Left lung (tissue), 14 donors: ENCODE measurements at places on chromosomes 5 and 9.
A peak's percentile ranks its signal among the peaks of the same experiment; 100 is the strongest.

GRCh38 chr9:33651125-33651524 lies 127.1 kb downstream of the ANKRD18B start:
- DNase-seq: no peak

DNA sequence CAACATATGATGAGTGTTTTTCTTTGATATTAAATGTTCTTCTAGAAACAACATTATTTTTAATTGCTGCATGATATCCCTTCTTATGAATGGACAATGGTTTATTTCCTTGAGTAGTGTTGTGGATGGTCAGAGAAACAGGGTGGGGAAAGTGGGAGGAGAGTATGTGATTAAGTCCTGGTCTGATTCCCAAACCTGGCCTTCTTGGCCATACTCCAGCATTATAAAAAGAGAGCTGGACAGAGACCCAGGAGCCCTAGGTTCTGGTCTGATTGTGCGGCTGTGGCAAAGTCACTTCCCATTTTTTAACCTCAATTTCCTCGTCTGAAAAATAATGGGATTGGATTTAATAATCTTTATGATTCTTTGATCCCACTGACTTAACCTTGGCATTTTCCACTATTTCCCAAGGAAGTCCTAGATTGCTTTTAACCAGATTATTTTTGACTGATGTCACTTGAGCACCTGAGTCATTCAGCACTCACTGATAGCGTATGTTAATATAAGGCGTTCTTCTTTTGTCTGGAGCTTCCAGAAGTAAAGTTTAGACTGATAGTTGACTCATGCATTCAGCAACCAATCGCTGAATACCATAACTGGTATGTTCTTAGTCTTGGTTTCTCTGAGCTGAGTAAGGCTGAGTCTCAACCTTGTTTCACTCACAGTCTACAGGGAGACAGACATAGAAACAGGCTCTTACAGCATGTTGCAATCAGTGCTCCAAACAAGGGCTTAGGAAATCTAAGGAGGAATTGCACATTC lies 26.2 kb downstream of the OSMR start:
- no peak for DNase-seq

DNA sequence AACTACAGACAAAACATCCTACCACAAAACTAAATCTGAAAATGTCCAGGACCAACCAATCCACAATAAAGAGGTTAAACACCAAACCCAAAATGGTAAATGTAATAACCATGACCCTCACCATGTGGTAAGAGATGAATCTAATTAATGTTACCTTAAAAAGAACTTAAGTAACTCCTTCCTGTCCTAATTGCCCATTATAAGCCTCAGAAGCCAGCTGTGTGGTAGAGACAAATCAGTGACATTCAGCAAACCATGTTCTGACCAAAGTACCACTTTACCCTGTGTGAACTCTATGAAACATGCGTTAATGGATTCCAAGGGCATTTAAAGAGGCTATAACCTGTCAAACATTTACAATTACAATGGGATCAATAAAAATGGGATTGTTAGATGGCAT lies 25.0 kb downstream of the LPAR1 start:
- no peak for DNase-seq

- DNase-seq: no peak
Observed at GRCh38 chr5:171771856-171772255, 13.8 kb upstream of the SMIM23 start.

DNA sequence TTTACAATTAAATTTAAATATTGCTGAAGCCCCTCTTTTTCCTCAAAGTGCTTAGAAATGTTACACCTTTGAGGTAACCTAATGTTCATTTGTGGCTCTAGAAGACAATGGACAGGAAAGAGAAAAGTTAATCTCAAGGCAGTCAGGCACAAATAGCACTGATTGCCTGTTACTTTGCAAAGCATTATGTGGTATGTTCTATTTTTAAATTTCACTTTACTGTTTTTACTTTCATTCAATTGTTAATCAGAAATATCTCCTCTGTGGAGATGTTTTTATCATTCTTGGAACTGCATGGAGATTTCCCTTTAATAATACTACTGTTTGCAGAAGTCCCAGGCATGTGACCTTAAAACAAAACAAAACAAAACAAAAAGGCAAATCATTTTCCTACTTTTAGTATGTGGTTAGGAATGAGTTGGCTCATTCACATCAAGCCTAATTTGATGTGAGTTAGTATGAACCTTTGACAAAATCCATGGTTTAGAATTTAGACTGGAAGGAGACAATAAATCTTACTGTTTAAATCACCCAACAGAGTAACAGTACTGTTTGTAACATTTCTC lies 67.5 kb downstream of the CWC27 start:
- no peak for DNase-seq

GRCh38 chr9:106829666-106830408 lies 33.1 kb upstream of the ZNF462 start:
- no peak for DNase-seq

DNA sequence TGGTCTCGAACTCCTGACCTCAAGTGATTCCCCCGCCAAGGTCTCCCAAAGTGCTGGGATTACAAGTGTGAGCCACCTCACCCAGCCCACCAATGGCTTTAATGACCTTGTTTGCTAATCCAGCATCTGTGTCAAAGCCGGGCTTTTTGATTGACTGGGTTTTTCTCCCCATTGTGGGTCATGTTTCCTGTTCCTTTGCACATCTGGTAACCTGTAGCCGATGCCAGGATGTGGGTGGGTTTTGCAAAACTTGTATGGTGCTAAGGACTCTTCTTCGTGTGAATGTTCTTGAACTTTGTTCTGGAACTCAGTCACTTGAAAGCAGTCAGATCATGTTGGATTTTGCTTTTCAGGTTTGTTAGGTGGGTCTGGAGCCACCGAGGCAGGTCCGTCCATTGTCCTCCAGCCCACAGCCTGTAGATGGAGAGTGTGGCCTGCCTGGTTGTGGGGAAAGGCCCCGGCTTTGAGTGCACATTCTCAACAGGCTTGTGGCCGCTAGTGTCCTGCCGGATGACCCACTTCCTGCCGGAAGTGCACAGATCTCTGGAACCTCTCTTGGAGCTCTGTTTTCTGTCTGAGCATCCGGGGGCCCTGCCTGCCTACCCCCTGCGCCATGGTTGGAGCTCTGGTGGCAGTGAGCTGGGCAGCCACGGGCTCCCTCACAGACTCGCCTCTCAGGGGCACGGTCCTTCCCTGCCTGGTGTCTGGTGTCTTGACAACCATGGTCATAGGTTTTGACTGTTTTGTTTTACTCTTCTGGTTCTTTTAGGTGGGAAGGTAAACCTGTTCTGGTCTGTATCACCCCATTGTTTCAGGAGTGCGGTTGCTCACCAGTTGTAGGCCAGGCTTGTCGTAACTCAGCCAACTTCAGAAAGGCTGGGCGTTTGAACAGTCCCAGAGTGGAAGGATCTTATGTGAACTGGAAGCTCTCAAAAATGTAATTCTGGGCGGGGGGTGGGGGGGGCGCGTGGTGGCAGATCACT lies 69.6 kb upstream of the CACNA1B start:
- no peak for DNase-seq

GRCh38 chr9:111056538-111056937 lies 18.3 kb upstream of the LPAR1 start:
- no peak for DNase-seq

DNA sequence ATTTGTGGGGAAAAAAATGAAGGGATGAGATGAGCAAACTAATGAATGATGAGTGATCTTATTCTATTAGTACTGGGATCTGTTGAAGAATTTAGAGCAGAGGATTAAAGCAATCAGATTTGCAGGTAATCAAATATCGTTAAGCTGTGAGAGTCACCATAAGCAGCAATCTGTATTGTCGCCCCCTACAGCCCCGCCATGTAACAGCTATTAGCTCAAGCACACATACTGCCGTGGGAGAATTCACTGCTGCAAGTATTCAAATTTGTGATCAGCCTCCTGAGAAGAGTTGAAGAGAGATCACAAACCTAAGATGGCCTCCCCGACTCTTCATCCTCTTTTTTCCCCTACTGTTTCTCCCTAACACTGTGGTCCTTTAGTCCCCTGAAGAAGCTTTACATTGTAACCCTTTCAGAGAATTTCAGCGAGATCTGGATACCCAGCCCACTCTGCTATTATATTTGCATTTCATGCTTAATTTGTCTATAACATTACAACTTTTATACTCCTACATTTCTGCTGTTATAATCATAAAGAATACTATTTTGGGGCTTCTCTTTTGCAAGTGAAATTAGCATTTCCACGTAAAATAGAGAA lies 28.5 kb upstream of the PHF24 start:
- no peak for DNase-seq

- DNase-seq: peak; percentile 49
Observed at GRCh38 chr5:14250084-14250695, 107.0 kb downstream of the TRIO start.

DNA sequence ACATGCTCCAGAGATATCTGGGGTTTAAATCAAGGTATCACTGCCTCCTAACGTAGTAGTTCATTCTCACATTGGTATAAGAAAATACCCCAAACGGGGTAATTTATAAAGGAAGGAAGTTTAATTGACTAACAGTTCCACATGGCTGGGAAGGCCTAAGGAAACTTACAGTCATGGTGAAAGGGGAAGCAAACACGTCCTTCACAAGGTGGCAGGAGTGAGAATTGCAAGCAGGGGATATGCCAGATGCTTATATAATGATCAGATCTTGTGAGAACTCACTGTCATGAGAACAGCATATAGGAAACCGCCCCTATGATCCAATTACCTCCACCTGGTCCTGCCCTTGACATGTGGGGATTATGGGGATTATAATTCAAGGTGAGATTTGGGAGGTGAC lies 1280.2 kb upstream of the C9orf72 start:
- DNase-seq: no peak

DNA sequence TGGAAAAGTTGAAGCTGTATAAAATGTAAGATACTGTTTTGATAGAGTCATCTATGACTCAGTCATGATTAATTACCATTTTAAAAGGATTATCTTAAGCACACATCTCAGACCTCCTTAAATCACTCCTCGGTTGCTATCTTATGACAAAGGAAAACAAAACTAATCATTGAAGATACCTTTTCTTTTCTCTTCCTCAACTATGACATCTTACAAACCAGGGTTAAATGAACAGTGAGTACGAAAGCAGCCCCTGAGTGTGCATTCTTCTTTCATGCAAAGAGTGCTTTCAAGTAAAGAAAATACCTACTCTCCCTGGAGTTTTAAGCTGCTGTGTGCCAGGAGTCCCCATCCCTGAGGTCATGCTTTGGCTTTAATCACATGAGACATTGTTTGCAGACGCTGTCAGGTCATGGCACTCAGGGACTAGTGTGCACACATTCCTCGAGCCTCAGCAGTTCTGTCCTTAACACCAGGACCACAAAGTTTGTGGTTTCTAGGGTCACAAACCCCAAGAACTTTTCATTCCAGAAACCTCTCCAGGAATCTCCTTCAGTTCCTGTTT lies 86.7 kb upstream of the ICE1 start:
- DNase-seq: no peak

DNA sequence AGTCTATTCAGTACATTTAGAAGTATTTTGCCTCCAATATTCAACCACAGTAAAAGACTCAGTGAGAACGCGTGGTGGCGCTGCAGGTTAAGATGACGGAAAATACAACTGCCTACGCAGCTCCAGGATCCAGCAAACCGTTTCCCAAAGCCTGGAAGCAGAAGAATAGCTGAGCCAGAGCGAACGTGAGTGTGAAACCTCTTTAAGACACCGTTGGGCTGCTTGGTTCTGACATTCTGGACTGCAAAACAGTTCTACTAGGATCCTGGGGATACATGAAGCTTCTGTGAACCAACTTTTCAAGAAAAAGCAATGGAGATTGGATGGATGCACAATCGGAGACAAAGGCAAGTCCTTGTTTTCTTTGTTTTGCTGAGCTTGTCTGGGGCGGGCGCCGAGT lies at the start of gene PCDHB16:
Gene PCDHB16, plus strand, starts transcription at position 140 of the 400 bp plus-strand sequence. Its CDS starts 173 bp downstream, at position 313.
- peak; percentile 36 for DNase-seq

- DNase-seq: no peak
Observed at GRCh38 chr5:68464424-68464823, 248.9 kb downstream of the PIK3R1 start.

- no peak for DNase-seq
Observed at GRCh38 chr5:53200306-53200705, 90.7 kb upstream of the MOCS2 start.

DNA sequence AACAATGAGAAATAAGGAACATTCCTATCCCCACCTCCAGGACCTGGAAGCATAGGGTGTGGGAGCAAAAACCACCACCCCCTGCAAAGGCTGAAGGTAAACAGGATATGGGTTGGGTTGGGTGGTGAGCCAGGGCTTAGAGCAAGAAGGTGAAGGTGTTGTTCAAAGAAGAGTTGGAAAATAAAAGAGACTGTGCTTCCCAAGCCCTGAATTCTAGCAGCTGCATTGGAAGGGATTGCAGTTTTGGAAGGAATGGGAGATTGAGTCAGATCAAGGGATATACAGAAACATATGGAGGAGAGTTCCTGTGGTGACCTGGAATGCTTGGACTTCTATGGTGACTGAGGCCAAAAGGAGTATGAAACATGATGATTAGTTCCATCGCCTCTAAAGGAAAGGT lies 24.7 kb upstream of the MTAP start:
- DNase-seq: no peak

GRCh38 chr5:169970911-169971765 lies 9.2 kb downstream of the INSYN2B start:
- DNase-seq: peak; percentile 70

DNA sequence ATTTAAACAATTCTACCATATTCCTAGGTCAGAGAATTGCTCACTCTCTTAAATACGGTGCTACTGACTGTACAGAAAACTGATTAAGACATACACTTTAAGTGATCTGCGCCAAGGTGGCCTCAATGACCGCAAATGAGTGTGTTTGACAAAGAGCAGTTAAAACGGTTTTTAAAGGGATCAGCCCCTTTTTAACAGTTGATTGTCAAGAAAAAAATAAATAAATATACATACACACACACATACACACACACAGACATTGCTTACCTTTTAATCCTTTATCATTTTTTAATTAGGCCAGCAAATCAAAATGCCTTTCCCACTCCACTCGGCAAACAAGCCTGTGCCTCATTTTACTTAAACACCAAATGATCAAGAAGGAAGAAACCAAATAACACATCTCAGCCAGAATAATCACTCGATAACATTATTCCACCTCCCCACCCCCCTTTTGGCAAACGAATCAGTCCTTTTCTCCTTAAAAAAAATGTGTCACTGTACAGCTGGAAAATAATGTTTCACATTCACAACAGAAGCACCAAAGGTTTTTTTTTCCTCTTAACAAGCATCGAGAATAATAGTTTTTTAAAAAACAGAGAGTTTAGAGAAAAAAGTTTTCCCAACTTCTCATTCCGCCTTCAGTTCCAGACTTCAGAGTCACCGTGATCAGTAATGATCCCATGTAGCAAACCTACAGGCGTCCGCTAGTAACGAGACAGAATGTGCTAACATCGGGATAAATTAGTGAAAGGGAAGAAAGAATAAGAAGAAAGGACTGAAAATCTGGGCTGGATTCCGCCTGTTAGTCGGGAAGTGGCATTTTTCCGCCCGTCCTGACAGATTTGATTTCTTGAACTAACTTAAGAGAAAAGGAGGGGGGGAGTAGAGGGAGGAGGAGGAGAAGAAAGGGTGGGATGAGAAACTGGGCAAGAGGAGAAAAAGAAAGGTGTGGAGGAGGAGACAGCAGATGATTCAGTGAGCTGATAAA lies at the start of gene ZNF608:
Gene ZNF608, minus strand, starts transcription at position 712 of the 988 bp plus-strand sequence. CDS start 1,650 bp downstream, outside the sequence.
- no peak for DNase-seq

- no peak for DNase-seq
Observed at GRCh38 chr5:43110606-43111170, 10.0 kb upstream of the ZNF131 start.
